ENCODE measurements at places on chromosomes 7 and 10. TPM values are rescaled to one million over a fixed set of nuclear protein-coding genes. Genes with fewer than 3 reads are reported as not detected.

- no peak for DNase-seq
These were observed 19.1 kb downstream of the DENND2A start for GRCh38 chr7:140621401-140622021.

GRCh38 chr7:24501009-24501408, 72.2 kb upstream of the PALS2 start:
- DNase-seq: no peak

Gene SLC16A9
- 19.9 TPM for total RNA-seq

Gene LRGUK
- total RNA-seq: 5.9 TPM

All from cerebellum (tissue), 4 donors.